ENCODE measurements at places on chromosomes 7 and 10.

GRCh38 chr7:74454021-74454924 lies 567 bp downstream of the GTF2IRD1 start:
- no peak for DNase-seq

GRCh38 chr7:6443372-6443941 lies 4.3 kb downstream of the DAGLB start:
- no peak for DNase-seq

DNA sequence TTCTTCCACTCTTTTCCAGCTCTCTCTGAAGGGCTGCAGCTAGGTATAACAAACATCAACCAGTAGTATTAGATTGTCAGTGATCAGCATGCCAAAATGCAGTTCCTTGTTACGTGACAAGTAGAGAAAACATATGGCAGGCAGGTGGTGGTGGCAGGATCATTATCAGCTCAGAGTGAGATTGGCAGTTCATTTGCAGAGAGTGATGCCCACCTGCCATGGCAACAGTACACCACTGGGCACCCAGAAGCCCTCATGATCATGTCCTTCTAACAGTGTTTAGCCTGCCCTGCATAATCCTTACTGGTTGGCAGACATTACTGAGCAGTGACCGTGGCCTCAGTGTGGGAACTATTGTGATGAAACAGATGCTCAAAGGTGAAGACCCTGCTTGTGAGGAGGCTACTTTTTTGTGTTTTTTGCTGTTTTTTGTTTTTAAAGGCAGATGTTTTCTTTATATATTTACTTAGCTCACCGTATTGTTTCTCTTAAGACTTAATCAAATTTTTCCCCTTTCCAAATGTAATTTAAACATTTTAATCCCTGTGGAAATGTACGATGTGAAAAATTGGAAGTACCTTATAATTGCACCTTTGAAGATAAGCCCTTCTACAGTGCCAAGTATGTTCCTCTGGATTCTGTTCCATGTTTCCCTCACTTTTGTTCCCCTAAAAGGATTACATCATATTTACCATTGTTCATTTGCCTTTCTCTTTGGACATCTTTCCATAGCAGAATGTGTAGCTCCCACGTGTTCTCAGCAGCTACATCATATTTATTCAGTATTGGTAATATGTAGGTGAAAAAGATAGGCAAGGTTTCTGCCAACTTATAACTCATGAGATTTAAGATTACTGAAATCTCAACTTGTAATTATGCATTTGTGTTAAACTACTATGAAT lies 179.6 kb downstream of the SND1 start:
- no peak for DNase-seq

- DNase-seq: no peak
Observed at GRCh38 chr10:17866346-17866745, 57.2 kb downstream of the MRC1 start.

DNA sequence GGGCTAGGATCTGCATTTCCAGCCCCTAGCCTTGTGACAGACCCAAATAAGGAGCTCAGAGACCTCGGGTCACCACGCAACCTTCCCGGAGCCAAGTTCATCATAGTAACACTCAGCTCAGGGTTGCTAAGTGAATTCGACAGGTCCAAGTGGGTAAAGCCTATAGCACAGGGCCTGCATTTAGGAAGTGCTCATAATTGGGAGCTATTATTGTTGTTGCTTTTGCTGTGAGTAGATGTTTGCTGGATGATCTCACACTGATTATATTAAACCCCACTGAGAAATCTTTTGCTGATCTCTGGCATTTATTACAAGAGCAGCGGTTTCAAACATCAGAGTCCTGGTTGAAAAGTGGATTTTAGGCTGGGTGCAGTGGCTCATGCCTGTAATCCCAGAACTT lies 20.3 kb upstream of the SAR1A start:
- DNase-seq: no peak

DNA sequence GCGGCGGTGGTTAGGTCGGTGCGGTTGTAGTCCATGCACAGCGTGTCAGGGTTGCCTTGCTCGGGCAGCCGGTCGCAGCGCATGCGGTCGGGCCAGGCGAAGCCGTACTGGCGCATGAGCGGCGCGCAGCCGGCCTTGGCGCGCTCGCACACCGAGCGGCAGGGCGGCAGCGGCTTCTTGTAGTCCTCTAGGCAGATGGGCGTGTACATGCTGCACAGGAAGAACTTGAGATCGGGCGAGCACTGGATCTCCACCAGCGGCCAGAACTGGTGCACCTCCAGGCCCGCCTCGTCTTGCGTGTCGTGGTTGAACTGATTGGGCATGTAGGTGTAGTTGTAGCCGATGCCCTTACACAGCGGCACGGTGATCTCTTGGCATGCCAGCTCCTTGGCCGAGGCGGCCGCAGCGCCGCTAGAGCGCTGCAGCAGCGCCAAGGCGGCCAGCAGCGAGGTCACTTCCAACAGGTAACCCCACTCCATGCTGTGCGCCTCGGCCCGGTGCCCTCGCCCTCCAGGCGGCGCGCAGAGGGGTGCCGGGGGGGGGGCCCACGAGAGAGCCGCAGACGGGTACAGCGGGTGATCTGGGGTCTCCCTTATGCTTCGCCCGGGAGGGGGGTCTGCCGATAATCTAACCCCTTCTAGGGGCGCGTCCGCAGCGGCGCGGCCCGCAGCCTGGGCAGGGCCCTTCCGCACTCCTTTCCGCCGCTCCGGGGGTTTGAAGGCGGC lies 983 bp downstream of the FZD8 start:
- no peak for DNase-seq

- DNase-seq: no peak
Observed at GRCh38 chr7:50317221-50317678, 12.7 kb downstream of the IKZF1 start.

- DNase-seq: no peak
Observed at GRCh38 chr7:98520356-98520951, 96.6 kb upstream of the NPTX2 start.

GRCh38 chr7:39811161-39811614 lies 138.9 kb upstream of the CDK13 start:
- no peak for DNase-seq

DNA sequence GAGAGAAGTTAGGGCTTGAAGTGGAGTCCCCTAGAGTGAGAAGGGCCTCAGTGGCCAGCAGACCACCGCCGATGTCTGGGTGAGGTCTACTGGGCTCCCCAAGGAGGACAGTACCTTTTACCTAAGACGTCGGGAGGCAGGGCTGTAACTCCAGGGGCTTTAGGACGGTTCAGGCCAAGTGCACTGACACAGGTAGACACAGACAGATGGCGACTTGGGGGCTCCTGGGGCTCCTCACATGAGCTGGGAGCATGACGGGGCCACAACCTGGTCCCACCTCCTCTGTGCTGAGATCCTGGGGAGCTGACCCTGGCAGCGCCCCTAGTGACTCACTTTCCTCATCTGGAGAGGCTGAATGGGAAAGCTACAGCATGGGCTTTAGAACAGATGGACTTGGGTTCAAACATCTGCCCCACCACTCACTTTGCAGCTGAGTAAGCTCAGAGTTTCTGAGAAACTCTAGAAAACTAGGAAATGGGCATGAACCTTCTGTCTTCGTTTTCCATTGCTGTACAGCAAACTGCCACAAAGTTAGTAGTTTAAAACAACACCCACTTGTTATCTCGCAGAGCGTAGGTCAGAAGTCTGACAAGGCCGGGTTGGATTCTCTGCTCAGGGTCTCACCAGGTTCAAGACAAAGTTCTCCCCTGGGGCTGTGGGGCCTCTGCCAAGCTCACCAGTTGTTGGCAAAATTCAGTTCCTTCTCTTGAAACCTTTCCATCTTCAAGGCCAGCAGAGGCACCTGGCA lies 4.7 kb upstream of the COMTD1 start:
- no peak for DNase-seq

Measured in stimulated activated CD4-positive, alpha-beta T cell treated with anti-CD3 and anti-CD28 coated beads, Interleukin-1b, Interleukin-23, amount 100 ng/mL, for 1 hour (primary cell).